ENCODE measurements at places on chromosomes 13 and 19. TPM values are rescaled to one million over a fixed set of nuclear protein-coding genes. Genes with fewer than 3 reads are reported as not detected.

ADGRE2 gene
- total RNA-seq, result not detected

GRCh38 chr13:111402441-111402840, 82.0 kb downstream of the TEX29 start:
- DNase-seq, result no peak

GRCh38 chr13:41652735-41653361, 195.5 kb downstream of the RGCC start:
- peak; percentile 54 for DNase-seq

DNA sequence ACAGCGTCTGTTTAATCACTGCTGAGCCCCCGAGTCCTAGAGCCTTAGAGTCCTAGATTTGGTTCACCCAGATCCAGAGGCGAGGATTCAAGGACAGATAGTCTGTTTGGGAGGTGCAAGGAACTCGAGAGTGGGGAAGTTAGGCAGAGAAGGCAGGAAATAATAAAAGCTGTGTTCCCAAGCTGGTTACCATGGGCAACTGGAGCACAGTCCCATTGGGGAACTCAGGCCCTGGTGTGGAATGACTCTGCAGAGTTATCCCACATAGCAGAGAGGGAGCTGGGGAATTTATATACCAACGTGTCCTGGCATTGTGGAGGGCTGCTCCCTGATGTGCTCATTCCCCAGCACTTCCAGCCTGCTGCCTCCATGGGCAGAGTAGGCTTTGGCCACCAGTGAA, 9.7 kb downstream of the IGSF23 start:
- peak; percentile 95 for DNase-seq

ZNF865 gene
- 1.4 TPM for total RNA-seq

- DNase-seq, result peak; percentile 61
Observed at GRCh38 chr19:7492558-7492957, 3.7 kb upstream of the PEX11G start.

- DNase-seq, result no peak
Observed at GRCh38 chr19:5914358-5914774, 312 bp downstream of the CAPS start.

Data from M059J (cell line).